ENCODE measurements at places on chromosomes 7 and 10.

DNA sequence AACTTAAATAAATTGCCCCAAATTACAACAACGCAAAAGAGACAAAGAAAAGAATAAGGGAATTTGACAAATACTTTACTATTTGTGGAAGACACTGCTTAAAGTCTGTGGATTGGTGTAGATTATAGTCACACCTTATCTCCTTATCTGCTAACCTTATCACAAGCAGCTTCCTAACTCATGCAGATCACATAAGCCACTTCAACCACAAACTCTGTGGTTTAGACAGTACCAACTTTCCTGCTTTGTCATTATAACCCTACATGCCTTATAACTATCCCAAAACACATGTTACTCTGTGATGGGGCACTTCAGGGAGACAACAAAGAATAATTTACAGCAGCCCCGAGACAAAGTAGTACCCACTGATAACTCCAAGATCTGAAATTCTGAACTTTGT is 41.5 kb upstream of the PPP3CB start:
- DNase-seq = peak; percentile 31

DNA sequence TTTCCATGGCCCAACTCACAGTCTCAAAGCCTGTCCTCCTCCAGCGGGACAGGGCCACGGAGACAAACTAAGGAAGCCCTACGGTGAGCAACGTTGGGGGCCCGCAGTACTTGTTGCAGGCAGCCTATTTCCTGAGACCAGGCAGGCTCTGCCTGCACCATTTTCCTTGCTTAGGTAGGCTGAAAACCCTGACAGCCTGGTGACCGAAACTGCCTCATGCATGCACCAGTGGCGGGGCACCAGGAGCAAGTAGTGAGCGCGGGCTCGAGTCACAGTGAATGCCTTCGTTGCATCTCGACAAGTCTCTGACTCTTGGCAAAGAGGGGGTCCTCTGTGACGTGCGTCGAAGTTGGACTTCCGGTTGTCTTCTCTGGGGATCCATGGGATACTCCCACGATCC is 23.3 kb upstream of the ZNF273 start:
- no peak for DNase-seq

DNA sequence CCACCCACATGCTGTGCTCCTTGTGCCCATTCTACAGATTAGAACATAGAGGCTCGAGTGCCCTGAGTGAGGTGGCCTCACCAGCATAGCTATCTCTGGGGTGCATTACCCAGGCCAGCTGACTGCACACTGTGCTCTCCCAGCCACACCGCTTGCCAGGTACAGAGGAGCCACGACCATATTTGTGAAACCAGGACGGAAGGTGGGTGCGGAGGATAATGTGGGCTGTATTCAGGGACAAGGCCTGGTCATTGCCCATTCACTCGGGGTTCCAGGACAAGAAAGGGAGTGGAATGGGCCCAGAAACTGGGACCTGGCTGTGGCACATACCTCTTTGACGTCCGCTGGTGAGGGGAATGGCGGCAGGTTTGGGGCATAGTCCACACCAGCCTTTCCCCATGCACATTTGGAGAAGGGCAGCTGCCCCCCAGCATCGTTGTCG is 236.0 kb downstream of the TNS3 start:
- DNase-seq = no peak

DNA sequence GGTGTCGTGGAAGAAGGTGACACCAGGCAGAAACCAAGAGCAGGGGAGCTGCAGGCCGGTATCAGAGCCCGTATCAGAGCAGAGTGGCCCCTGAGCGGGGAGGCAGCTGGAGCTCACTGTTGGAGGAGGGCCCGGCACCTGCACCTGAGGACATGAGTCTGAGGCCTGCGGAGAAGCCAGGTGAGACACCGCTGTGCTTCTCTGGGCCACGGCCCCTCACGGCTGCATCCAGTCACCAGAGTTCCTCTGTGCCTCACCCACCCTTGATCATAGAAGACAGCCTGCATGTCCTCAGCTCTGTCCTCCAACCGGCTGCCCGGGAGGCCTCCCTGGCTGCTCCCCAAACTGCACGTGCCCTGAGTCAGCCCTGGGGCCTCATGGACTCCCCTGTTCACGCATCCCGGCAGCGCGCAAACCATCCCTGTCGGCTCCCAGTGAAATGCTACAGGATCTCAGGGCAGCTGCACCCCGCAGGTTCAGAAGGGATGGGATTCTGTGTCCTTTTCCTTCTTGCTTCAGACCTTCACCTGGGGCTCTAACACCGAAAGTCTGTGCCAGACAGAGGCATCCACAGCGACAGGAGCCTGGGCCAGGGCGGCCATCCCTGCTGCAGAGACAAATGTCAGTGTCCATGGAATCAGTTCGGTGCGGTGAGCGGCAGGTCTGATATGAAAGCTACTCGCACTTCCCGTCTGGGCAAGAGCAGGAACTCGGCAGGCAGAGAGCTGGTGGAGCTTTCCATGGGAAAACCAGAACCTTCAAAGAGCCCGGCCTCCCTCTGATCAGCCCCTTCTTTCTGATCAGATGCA is 111.9 kb upstream of the FAM20C start:
- no peak for DNase-seq

DNA sequence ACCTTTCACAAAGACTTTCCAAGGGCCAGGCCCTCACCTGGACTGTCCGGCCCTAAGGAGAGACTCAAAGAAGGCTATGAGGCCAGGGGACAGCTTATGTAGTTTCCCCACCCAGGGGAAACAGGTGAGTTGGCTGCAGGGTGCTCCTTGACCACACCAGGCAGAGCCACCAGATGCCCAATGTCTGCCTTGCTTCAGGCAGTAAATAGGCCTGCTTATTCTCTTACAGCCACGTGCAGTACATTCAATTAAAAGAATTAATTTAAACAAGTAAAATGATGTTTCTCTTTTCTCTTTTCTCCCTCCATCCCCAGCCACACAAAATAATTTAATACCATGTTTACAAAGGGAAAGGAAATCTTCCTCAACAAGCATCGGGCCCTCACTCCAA is 66.6 kb upstream of the ABLIM1 start:
- DNase-seq = no peak

DNA sequence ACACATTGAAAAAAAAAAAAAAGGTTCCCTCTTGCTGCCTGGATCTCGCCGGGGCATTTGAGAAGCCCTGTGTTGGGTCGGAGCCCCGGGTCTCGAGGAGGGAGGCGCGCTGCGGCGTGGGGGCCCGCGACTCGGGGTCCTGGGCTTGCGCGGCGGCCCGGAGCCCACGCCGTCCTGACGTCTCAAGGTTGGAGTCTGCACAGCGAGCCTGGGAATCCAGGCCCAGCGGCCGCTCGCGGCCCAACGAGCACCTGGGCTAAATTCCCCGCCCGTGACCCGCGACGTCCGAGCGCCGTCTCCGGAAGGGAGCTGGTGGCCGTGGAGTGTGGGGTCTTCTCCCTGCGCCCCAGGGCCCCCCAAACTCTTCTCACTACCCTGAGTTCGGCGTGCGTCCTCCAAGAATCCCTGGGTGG is 1.4 kb upstream of the CTBP2 start:
- no peak for DNase-seq

- no peak for DNase-seq
These were observed at the start of gene MACC1 for GRCh38 chr7:20217193-20217948. Gene MACC1, minus strand, starts transcription at chr7:20217384. Its CDS starts 55,522 bp downstream, at chr7:20161862.

- DNase-seq = peak; percentile 83
These were observed 140.5 kb downstream of the ARL4A start for GRCh38 chr7:12827920-12828319.

GRCh38 chr10:88687853-88688467 is 18.1 kb upstream of the LIPK start:
- DNase-seq = peak; percentile 13

DNA sequence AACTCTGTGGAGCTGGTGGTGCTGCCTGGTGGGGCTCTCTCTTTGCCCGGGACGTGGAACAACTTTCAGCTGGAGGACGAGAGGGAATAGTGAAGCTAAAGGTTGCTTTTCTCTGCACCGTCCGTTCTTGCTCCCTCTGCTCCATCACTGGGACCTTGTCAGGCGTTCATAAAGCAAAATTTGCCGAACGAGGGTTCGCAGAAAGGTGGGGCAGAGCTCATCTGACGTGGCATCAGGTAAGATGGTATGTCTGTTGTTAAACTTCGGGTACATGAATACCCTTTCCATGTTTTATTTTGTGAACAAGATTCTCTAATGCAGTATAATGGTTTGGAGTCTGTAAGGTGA is 416 bp downstream of the BBS9 start:
- no peak for DNase-seq

DNA sequence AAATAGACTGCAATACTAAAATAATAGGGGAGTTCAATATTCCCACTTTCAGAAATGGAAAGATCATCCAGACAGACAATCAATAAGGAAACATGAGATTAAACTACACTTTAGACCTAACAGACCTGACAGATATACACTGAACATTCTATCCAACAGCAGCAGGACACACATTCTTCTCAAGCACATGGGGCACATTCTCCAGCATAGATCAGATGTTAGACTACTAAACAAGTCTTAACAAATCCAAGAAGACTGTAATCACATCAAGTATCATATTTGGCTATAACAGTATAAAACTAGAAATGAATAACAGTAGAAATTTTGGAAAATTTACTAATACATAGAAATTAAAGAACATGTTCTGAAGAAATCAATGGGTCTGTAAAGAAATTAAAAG is 458.9 kb upstream of the ANKRD30A start:
- DNase-seq = no peak

DNA sequence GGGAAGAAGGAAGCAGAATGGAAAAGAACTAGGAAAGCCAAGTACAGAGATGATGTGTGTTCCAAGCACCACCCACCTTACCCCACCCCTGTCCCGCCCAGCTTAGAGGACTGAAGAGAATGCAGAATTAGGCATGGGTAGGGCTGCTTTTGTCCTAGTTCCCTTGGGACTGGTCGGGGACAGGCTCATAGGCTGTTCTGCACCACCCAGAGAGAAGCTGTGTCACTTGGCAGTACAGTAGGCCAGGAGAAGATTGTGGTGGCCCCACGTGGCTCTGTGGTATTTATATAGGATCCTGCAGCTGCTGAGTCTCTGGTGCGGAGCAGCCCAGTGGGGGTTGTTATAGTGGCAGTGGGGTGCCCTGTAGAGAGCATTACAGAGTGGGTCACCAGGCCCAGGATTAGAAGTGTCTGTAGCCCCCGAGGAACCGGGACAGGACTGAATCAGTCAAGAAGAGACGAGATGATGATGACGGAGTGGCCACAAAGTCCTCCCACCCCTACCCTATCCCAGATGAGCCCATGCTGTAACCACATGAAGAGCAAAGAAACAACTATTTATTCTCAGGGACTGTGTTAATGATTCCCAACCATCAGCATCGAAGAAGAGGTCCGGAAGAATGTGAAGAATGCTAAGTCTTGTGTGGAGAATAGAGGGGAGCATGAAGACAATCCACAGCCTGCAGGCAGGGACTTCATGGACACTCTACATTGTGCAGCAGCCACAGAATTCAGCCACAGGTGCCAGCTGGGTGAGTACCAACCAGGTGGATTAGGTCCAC is 88.9 kb downstream of the C1GALT1 start:
- DNase-seq = no peak

DNA sequence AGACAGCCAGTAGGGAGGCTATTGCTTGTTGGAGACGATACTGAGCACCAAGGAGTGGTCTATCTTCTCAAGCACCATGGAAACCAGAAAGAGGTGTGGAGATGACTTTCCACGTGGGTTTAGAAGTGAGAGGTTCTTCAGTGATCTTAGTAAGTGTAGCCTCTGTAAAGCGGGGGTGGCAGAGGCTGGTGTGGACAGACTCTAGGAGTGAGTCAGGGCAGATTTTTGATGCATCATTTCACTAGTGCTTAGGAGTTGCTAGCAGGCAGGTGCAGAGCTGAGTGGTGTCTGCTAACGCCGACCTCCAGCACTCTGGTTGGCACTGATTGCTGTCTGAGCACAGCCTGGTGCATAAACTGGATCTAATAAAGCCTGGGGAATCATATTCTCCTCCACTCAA is 78.4 kb upstream of the ADO start:
- DNase-seq = no peak

DNA sequence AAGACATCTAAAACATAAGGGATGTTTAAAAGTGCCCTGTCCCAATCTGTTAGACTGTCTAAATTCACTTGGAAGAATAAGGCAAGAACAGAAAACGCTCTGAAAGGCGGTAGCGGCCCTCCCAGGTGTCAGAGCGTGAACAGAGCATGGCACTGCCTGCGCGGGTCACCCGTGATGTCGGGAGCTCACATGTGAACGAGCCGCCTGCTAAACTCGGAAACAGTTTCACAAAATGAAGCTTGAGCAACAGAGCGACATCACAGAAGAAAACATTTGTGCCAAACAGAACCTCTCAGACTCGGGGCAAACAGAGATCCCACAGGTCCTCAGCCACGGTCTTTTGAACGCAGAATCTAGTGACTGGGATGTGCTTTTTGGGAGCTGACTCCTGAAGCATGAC is 12.8 kb downstream of the BRI3 start:
- DNase-seq = no peak

DNA sequence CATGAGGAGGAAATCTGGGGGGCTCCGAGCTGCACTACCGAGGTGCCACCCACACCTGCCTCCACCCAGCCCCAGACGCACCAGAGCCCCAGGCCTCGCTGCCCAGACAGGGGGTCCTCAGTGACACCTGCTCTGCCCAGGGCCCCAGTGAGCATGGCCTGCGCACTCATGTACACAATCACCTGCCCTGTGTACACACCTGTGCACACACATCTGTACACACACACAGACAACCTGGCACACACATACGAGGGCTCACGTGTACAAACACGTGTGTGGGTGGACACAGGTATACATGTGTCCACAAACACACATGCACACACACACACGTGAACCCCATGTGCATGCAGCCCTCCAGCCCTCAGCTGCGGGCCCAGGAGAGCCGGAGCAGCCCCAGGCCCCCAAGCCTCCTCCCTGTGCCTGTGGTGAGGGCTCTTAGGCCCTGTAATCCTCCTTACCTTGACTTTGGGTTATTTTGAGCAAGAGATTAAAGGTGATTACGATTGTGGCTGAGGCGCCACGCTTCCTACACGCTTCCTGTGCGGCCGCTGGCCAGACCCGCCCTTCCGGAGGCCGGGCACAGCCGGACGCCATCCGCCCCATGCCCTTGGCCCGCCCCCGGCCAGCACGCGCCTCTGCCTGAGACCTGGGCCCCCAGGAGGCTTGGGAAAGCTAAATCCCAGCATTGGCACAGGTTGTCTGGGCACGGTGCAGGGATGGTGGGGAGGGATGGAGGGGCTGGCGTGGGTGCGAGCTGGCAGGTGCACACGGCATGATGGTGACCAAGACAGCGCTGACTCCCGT is 71.9 kb downstream of the ELFN1 start:
- DNase-seq = no peak

DNA sequence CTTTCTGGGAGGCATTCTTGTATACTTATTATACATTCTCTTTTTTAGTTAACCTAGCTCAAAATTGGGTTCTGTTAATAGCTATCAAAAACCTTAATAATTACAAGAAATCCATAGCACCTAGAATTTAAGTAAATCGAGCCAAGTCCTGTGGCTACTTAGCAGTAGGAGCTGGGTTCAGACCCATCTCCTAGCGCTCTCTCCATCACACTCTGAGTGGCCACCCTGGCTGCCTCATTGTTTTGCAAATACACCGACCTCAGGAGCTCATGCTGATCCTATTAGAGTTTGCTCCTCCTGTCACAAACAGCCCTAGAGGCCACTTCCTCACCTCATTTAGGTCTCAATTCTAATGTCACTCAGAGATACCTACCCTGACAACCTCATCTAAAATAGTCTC is 46.2 kb upstream of the OSBPL3 start:
- DNase-seq = no peak

Measured in amniotic epithelial cell (primary cell).